Stimulated activated CD8-positive, alpha-beta memory T cell treated with anti-CD3 and anti-CD28 coated beads, Interleukin-7, amount 100 ng/mL, for 1 hour (primary cell): ENCODE measurements at places on chromosomes 6 and 20.
A peak's percentile ranks its signal among the peaks of the same experiment; 100 is the strongest.

- no peak for DNase-seq
Observed at GRCh38 chr6:39490108-39490507, 167.6 kb upstream of the KCNK16 start.

DNA sequence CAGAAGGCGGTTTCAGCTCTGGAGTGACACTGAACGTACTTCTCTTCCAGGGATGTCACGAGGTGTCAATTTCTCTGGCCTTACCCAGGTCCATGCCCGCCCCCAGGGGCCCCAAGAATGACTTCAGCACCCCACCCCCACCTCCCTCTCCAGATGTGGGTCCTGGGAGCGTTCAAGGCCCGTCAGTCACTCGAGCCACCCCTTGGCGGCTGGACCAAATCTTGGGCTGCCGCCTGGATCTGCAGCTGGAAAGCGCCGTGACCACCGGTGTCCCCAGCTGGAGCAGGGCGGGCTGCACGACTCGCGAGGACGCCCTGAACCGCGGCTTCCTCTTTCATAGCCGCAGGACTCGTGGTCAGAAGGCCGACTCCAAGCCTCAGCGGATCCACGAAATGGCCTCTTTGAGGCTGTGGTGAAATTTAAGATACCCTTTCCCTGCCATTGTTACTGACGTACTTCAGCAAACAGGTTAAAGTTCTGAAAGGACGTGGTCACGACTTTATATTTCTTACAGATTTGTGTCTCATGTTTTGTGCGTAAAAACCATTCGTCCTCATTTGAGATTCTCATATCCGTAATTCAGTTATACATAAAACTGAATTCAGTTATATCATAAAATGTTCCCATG lies 29.3 kb downstream of the TRIM38 start:
- peak; percentile 29 for DNase-seq

GRCh38 chr6:69818223-69818930 lies 21.6 kb upstream of the LMBRD1 start:
- no peak for DNase-seq

- DNase-seq, result no peak
Observed at GRCh38 chr20:22949331-22950109, 85.6 kb upstream of the SSTR4 start.

DNA sequence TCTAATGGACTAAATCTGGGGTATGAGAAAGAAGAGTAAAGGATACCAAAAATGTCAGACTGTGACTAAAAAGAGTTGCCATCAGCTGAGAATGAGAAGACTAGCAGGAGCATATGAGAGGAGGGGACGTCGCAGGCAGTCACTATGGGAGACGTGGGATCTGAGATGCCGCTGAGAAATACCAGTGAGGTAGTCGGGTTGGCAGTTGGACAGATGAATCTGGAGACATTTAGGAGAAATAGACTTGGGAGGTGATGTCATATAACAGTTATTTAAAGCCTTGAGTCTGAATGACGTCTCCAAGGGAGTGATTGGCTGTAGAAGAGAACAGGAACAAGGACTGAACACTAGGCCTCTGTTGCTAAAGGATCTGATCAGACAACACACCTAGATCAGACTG lies 51.5 kb upstream of the TRIM26 start:
- DNase-seq, result no peak

GRCh38 chr20:51884561-51884960 lies 82.2 kb upstream of the SALL4 start:
- no peak for DNase-seq

- no peak for DNase-seq
Observed at GRCh38 chr6:36701401-36701991, 3.9 kb downstream of the RAB44 start.

DNA sequence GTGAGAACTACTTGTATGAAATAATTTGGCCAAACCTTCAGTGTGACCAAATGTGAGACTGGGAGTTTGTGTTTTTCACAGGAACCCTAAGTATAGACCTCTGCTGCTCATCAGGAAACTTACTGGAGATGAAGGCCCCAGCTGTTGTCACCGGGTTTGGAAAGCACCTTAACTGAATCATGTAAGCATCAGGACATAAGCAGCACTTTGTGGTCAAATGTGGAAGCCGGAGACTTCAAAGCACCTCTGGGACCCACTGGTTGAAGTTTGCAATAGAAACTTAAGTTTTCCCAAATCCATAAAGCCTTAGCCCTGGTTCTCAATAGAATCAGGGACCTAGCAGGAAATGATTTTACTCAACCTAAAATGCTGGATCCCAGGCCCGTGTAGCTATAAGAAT lies 14.3 kb downstream of the TTPAL start:
- DNase-seq, result no peak

DNA sequence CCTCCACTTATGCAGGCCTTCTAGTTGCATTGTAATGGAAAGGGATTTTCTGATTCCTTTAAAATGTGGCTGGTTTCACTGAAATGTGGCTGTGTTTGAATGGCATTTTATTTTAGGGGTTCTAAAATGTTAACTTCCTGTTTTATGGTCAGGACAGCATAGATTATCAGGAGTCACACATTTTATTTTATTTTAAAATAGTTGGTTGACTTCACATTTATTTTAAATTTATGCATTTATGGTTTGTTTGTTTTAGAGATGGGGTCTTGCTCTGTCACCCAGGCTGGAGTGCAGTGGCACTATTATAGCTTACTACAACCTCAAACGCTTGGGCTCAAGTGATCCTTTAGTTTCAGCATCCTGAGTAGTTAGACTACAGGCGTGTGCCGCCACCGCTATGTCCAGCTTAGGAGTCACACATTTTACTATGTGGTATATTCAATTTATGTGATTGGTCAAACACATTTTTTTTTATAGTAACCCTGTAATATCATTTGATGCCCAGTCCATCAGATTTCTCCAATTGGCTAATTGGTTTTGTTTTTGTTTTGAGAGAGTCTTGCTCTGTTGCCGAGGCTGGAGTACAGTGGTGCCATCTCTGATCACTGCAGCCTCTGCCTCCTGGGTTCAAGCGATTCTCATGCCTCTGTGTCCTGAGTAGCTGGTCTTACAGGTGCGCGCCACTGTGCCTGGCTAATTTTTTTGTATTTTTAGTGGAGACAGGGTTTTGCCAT lies 2.3 kb downstream of the DTD1 start:
- no peak for DNase-seq
